Activated naive CD4-positive, alpha-beta T cell treated with anti-CD3 and anti-CD28 coated beads, Interleukin-2, amount 50 U/mL, for 72 hours (primary cell): ENCODE measurements at places on chromosomes 3 and 15. TPM values are rescaled to one million over a fixed set of nuclear protein-coding genes. Genes with fewer than 3 reads are reported as not detected.
A peak's percentile ranks its signal among the peaks of the same experiment; 100 is the strongest.

Gene FMN1
- total RNA-seq = 4.5 TPM

GRCh38 chr3:172918165-172918564, 167.6 kb downstream of the ECT2 start:
- no peak for DNase-seq

GRCh38 chr3:146542179-146542578, 2.2 kb downstream of the PLSCR1 start:
- no peak for DNase-seq

DNA sequence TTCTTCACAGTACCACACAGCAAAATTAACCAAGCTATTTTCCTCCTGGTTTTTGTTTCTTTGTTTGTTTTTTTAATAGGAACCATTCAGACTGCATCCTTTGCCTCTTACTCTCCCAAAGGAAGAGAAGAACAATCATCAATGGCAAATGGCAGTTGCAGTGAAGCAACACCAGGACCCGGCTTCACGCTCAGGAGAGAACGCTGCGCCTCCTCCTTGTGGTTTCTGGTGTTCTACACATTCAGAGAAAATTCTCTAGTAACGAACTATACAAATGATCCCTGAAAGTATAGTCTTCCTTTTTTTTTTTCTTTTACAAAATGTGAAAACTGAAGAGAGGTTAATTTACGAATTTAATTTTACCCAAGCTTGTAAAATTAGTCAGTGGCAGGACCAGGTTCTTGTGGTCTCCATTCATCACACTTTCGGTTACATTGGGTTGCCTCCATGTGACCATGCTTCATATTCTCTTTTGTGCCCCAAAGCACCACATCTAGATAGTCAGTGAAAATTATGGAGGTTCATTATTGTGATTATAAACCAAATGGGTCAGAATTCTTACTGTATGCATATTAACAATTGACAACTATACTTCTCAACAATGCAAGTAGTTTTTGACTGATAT, 10.6 kb upstream of the MINDY2 start:
- DNase-seq = no peak

- DNase-seq = no peak
Measured at GRCh38 chr15:51866161-51866560, 36.7 kb downstream of the TMOD3 start.

DNA sequence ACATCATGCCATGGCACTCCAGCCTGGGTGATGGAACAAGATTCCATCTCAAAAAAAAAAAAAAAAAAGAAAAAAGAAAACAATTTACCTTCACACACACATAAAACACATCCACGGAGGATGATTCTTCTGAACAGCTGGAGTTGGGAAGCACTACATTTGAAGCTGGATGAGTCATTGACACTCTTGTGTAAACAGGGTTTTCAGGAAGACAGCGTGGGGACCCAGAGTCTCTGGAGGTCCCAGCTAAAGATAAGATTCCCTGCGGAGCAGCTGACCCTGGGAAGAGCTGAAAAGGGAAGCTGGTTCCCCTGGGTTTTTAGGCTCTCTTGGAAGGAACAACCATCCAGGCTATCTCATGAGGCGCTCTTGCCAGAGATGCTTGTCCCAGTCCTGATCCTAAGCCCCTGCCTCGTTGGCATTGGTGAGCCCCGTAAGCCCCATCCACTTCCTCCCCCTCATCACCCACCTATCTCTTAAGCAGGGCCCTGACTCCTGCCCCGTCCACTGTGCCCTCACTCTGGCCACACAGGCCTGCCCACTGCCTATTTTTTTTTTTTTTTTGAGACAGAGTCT, 32.0 kb upstream of the FURIN start:
- no peak for DNase-seq

Gene CTXN2
- not detected for total RNA-seq

Gene MYZAP
- total RNA-seq = 0.20 TPM

GRCh38 chr15:31415201-31415600, 88.6 kb downstream of the KLF13 start:
- no peak for DNase-seq

- DNase-seq = no peak
Measured at GRCh38 chr3:10516544-10517452, 11.4 kb upstream of the ATP2B2 start.

- DNase-seq = no peak
Measured at GRCh38 chr3:130687327-130687726, 59.3 kb downstream of the PIK3R4 start.

DNA sequence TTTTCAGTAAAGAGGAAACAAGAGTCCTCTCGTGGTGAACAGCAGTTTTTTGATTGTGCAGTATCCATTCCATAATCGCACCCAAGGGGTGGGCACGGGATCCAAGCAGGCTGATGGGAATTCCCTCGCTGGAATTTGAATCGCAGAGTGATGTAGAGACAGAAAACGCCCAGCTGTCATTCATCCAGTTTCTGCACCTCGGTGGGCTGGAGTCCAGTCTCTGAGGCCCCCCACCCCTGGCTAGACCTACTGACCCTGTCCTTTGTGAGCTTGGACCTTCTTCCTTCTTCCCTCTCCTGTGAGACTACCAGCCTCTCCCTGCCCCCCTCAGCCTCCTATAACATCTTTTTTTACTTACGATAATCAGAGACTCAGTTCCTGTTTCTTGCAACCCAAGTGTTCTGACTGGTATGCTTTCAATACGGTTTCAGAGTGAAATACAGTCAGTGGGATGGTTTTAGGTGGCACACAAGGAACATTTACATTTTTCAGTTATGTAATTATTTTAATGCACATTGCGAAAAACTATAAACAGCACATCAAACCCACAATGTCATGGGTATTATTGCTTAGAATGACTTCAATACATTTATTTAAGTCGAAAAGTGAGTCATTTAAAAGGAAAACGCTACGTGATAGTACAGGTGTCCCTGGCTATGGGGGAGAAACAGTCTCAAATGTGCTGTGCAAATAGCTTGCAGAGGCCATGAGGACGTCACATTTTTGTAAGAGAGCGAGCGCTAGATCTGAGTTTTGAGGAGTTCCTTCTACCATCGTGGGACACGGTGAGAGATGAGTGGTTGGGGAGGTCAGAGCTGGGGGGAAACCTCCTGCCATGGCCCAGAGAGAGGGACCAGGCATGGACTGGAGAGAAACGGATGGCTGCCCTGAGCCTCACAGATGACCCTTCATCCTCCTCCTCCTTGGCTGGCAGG, 37.5 kb upstream of the CHST2 start:
- DNase-seq = no peak

Gene ATRIP
- total RNA-seq = 15.9 TPM

Gene SLC51A
- not detected for total RNA-seq

- DNase-seq = peak; percentile 84
Measured at GRCh38 chr15:81301815-81302399, 22.0 kb downstream of the STARD5 start.

Gene NOX5
- total RNA-seq = 0.23 TPM

Gene STRIT1
- not detected for total RNA-seq

GRCh38 chr3:129520960-129521359, 7.5 kb upstream of the RHO start:
- no peak for DNase-seq

Gene SKOR1
- 0.16 TPM for total RNA-seq

Gene NPAP1
- total RNA-seq = not detected

- no peak for DNase-seq
Measured at GRCh38 chr3:184765047-184765729, 46.8 kb upstream of the VPS8 start.

Gene PATL2
- total RNA-seq = 12.4 TPM

DNA sequence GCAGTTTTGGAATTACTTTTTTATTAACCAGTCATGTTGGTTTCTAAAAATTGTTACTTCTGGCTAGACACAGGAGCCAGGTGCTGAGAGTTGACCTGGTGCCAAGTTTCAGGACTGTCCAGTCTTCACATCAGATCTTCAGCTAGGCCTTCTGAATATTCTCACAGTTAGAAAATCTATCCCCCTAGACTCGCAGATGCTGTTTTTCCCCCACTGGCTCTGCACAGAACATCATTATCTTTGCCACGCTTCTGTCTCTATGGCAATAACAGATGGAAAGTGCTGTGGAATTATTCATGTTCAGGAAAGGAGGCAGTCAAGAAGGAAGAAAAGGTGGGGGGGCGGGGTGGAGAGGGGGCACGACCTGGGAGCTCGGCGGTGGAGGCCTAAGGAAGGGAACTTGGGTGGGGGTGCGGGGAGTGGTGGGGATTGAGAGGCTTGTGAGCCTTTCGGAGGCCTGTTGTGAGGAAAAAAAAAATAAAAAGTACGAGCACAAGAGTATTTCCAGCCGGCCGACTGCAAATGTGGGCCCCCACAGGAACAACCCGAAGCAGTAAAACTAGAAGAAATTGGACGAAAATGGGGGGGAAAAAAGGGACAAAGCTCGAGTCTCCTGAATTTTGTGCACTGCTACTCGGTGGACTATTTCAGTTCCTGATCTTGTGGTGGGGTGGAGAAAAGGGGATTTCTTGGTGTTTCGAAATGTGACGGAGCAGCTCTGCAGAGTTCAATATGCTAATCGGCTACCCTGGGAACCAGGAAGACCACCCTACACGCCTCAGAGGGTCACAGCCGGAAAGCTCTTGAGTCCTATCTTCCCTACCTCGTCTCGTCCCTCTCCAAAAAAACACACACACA, 1.5 kb upstream of the SKIL start:
- no peak for DNase-seq

Gene HYAL2
- total RNA-seq = 6.1 TPM

GRCh38 chr3:8739757-8740504, 6.3 kb downstream of the CAV3 start:
- DNase-seq = no peak

Gene ACP3
- not detected for total RNA-seq

Gene ALG1L2
- total RNA-seq = 0.64 TPM

DNA sequence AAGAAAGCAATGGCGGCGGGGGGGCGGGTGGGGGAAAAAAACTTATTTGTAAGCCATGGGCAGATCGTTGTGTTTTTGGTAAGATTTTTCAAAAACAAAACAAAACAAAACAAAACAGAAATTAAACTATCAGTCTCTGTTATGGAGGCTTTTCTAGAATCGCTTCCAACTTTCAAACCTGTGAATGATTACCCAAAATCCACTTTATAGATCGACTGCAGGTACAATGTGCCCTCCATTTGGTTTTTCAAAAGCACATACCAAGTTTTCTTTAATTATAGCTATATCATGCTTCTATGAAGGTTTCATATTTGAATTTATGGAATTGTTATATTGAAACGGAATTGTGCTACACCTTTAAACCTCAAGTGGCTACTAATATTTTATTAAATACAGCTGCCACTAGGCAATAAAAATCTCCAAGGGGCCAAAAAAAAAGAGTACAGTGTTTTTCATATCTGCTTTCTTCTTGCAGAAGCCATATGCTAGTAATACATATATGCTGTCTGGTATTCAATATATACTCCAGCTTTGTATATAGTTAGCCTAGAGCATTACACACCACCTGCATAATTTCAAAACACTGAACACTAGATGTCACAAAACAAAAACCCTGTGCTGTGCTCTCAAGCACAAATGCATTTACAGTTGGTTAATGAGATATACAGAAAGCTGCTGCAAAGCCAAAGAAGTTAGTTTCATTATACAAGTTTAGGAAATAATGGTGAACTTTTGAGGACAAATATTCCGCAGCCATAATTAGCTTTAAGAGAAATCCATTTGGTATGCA, 683.8 kb upstream of the NR2F2 start:
- no peak for DNase-seq

- DNase-seq = no peak
Measured at GRCh38 chr3:168025076-168025475, 70.6 kb downstream of the GOLIM4 start.

DNA sequence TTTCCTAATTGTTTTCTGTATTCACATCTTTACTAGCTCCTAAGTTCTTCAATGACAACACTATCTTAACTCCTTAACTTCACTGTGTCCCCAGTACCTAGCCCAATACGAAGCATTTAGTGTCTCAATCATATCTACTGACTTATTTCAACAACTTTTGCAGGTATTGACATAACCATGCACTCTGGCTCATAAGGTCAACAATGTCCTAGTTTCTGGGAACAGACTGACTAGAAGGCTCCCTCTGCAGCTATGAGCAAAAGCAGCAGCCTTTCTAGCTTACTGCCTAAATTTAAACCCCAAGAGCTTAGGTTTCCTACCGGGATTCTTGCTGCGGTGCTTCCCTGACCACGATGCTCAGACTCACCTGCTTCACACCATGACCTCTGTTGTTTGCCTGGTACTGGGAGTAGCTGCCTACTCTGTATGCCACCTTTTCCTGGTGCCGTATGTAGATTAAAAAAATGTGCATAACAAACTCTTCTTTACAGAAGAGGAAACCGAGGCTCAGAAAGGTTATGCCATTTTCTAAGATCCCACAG, 767.7 kb downstream of the TUSC7 start:
- DNase-seq = no peak

DNA sequence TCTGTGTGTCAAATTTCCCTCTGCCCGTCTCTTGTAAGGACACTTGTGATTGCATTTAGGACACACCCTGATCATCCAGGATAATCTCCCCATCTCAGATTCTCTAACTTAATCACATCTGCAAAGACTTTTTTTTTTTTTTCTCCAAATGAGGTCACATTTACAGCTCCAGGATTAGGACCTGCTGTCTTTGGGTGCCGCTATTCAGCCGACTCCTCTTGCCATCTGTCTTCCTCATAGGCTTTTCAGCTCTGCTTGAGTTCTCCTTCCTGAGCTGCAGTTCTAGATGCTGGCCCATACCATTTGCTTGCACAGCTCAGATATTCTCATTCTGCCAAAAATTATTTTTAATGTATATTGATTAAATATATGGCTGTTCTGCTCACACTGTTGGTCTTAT, 94.3 kb upstream of the TLE3 start:
- DNase-seq = no peak

- no peak for DNase-seq
Measured at GRCh38 chr15:89408372-89409183, 74.0 kb upstream of the POLG start.

- no peak for DNase-seq
Measured at GRCh38 chr3:65597226-65597951, 441.3 kb downstream of the MAGI1 start.

DNA sequence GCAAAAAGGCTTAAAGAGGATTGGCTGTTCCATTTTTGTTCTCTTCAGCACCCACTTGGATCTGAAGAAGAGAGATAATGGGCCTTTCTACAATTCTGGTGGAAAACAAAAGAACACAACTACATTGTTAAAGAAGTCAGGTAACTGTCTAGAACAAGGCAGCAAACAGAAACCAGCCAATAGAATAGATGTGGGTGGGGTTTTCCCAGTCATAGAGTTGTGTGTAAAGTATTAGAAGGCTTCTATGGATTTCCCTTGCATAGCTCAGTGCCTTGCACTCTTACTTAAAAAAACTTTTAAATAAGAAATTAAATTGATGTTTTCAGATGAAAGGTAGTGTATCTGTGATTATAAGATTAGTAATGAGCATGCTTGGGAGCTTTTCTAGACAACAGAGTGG, 462.7 kb upstream of the ATP11B start:
- no peak for DNase-seq

Gene CCR8
- total RNA-seq = 0.53 TPM

GRCh38 chr15:100775581-100776185, 103.9 kb upstream of the ALDH1A3 start:
- DNase-seq = no peak

DNA sequence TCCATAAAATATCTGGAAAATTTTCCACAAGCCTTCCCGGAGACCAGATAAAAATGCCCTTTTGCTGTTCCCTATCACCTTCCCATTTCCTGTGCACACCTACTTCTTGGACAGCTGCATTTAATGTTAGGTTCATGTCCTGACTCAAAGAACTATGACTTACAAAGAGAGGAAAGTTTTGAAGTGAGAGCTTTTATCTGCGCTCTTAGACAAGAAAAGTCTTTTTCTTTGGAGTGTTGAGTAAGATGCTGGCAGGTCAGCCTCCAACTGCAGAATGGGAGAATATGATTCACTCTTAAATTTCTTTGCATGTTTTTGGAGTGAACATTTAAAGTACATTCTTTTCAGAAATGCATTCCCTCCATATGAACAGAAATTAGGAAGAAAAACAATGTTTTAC, 147.3 kb upstream of the DPH6 start:
- DNase-seq = no peak

- DNase-seq = no peak
Measured at GRCh38 chr3:157938154-157938779, 168.0 kb downstream of the SHOX2 start.
